Stomach (tissue), 19 donors: ENCODE measurements at places on chromosomes 4 and X. TPM values are rescaled to one million over a fixed set of nuclear protein-coding genes. Genes with fewer than 3 reads are reported as not detected.

DNA sequence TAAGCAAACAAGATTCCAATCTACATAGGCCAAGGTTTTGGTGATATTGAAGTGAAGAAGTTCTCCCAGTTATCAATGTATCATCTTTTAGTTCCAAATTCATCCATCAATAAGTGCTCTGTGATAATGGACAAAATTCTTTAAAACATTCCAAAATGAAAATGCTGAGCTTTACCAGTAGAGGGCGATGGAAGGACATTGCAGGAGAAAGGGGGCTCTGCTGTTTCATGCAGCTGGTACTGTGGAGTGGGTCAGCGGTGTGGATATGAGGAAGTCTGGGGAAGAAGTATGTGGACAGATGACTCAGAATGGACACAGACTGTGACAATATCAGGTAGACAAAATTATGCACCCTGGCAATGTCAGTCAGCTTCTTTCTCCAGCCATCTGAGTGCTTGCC lies 46.6 kb upstream of the HS6ST2 start:
- no peaks in the 10 kb centered on the region for H3K4me1 ChIP-seq
- H3K27me3 ChIP-seq: no peaks in the 10 kb centered on the region
- no peaks in the 10 kb centered on the region for H3K36me3 ChIP-seq
- no peak overlapping the region for H3K27ac ChIP-seq
- peak; percentile 37 for DNase-seq

DNA sequence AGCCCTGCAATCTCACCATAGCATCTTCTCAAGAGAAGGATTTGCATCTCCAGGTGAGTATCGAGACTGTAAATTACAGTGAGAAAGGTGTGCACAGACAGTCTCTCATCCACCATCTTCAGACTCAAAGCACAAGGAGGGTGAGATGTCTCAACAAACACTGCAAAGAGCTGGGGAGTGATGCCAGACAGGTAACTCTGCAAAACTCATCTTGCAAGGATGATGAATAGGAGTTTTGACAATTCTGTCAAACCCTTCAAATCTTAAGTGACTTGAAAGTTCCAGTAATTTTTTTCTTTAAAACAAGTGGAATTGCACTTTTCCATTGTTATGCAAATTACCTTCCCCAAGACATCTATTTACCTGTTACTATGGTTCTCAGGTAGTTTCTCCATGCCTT lies 277.2 kb upstream of the VCX3A start:
- H3K36me3 ChIP-seq: no peaks in the 10 kb centered on the region
- DNase-seq: no peak
- H3K27ac ChIP-seq: no peak overlapping the region
- no peak overlapping the region for H3K4me3 ChIP-seq
- H3K4me1 ChIP-seq: no peaks in the 10 kb centered on the region

- H3K4me1 ChIP-seq: no peaks in the 10 kb centered on the region
- H3K27ac ChIP-seq: no peak overlapping the region
These were observed 293.2 kb upstream of the LCORL start for GRCh38 chr4:18314731-18315130.

DNA sequence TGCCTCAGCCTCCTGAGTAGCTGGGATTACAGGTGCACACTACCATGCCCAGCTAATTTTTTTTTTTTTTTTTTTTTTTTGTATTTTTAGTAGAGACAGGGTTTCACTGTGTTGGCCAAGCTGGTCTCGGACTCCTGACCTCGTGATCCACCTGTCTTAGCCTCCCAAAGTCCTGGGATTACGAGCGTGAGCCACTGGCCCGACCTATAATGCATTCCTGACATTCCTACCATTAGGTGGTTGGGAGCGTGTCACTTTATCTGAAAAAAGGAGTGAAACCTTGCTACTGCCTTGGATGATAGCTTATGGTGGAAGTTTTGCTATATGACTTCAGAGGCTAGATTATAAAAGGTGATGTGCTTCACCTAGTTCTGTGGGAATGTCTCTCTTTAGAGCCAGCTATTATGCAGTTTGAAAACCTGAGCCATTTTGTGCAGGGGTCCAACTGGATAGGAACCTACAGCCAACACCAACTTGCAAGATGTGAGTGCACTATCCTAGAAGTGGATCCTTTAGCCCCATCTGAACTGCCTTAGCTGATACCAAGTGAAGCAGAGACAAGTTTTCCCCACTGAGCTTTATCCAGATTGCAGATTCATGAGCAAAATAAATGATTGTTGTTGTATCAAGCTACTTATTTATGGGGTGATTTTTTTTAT lies 29.8 kb upstream of the EMCN start:
- H3K4me1 ChIP-seq: no peaks in the 10 kb centered on the region
- no peaks in the 10 kb centered on the region for H3K27me3 ChIP-seq
- no peaks in the 10 kb centered on the region for H3K36me3 ChIP-seq
- no peak overlapping the region for H3K27ac ChIP-seq
- no peak overlapping the region for H3K4me3 ChIP-seq

- H3K27ac ChIP-seq: no peak overlapping the region
- H3K27me3 ChIP-seq: no peaks in the 10 kb centered on the region
- no peak for DNase-seq
- peaks cover 94% of the 10 kb centered on the region for H3K36me3 ChIP-seq
- no peaks in the 10 kb centered on the region for H3K4me1 ChIP-seq
- no peak overlapping the region for H3K4me3 ChIP-seq
These were observed 10.8 kb downstream of the LARP7 start for GRCh38 chr4:112647785-112648184.

GRCh38 chr4:1777822-1778641 lies 15.1 kb upstream of the FGFR3 start:
- no peak overlapping the region for H3K4me3 ChIP-seq
- DNase-seq: peak; percentile 68
- H3K36me3 ChIP-seq: no peaks in the 10 kb centered on the region
- peaks cover under 1% of the 10 kb centered on the region for H3K4me1 ChIP-seq

BMPR1B gene
- not detected for total RNA-seq

GUF1 gene
- 15.2 TPM for total RNA-seq

DNA sequence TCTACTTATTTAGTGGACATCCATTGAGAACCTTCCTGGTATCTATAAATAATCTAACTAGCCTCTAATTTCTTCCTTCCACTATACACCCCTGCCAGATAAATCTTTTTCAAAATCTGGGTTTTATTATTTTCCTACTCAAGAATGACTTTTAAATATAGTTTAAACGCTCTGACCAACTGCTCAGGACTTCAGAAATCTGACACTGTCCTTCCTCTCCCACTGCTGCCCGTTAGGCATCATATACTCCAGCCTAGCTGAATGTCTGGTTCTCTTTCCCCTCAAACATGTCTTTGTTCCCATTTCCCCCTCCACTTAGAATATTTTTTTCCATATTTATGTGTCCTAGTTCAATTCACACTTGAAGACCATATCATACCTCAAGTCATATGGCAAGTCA lies 35.2 kb upstream of the CBLL2 start:
- H3K36me3 ChIP-seq: no peaks in the 10 kb centered on the region
- no peak for DNase-seq
- H3K4me3 ChIP-seq: no peak overlapping the region
- no peaks in the 10 kb centered on the region for H3K27me3 ChIP-seq
- no peaks in the 10 kb centered on the region for H3K4me1 ChIP-seq
- no peak overlapping the region for H3K27ac ChIP-seq

DNA sequence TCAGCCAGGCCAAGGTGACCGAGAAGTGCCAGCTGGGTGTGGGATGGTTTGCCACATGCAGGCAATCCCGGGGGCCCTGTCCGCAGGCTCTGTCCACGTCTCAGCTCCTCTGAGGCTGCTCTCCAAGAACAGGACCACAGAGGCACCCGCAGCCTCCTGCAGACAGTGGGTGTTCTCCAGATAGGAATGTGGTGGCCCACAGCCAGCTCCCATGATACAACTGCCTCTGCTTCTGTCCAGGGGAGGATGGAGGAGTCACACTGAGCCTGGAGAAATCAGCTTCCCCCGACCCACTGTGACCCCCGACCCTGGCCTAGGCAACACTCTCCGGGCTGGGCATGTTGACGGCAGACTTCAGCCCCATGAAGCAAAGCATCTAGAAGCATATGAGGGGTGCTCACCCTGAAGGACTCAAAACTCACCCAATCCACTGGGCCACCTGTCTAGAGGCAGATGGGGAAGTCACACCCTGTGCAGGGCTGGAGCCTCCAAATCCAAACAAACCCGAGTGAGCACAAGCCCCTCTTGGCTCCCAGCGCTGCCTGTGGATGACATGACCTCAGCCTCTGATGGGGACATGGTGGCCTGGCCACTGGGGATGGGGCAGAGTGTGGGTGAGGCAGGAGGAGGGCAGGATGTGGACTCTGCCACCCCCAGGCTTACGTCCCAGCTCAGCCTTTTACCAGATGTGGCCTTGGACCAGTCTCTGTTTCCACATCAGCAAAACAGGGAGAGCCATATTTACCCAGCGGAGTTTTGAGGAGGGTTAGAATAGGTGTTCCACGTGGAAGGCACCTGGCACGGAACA lies 102.3 kb downstream of the PSAPL1 start:
- H3K4me3 ChIP-seq: no peak overlapping the region
- H3K36me3 ChIP-seq: no peaks in the 10 kb centered on the region
- H3K27me3 ChIP-seq: peaks cover 10% of the 10 kb centered on the region
- H3K4me1 ChIP-seq: peaks cover 6% of the 10 kb centered on the region
- no peak overlapping the region for H3K27ac ChIP-seq
- no peak for DNase-seq

DNA sequence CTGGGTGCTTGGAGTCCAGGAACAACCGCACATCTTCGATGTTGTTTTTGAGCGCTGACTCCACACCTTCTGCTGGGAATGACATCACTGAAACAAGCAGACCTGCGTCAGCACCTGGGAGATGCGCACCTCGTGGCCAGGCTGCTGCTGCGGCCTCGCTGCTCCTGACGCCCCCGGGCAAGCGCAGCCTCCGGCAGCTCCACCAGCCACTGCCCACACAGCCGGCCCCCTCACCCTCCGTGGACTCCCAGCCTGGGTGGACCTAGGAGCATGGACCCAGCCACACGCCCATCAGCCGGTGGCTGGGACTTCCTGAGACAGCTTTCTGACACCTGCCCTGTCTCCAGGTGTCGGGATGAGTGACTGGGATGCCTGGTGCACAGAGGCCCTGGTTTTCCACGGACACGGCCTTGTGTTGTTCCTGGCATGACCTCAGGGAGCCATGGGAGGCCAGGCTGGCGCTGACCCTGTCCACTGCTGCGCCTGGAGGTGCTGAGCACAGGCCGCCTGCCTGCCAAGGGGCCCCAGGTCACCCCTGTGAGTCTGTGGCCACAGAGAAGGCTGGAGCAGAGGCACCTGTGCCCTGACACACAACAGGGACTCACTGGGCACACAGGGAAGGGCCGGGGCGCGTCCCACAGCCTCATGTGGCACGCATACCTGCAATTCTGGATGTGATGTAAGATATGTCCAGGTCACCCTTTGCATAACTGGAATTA lies 48.6 kb downstream of the GAK start:
- H3K4me3 ChIP-seq: no peak overlapping the region
- H3K27ac ChIP-seq: no peak overlapping the region
- peaks cover 75% of the 10 kb centered on the region for H3K36me3 ChIP-seq
- H3K27me3 ChIP-seq: no peaks in the 10 kb centered on the region

REELD1 gene
- total RNA-seq: not detected

DNA sequence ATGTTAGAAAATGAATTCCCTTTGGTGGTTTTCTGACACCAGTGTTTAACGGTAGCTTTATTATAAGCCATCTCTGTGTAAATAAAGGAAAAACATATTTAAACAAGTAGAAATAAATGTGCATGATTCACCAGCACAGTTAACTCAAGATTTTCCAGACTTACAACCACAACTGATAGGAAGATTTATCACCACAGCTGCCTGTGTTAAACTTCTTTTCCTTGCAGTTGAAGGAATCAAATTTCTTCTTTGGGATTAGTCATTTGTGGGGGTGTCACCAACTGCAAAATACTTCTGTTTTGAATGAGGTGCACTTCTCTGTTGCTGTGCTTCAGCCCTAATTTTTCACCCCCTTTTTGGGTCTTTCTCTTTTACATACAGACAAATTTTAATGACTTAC lies 128.1 kb upstream of the STK26 start:
- H3K27me3 ChIP-seq: no peaks in the 10 kb centered on the region
- no peaks in the 10 kb centered on the region for H3K36me3 ChIP-seq
- H3K4me1 ChIP-seq: no peaks in the 10 kb centered on the region
- DNase-seq: no peak

PPP1R2C gene
- not detected for total RNA-seq

DNA sequence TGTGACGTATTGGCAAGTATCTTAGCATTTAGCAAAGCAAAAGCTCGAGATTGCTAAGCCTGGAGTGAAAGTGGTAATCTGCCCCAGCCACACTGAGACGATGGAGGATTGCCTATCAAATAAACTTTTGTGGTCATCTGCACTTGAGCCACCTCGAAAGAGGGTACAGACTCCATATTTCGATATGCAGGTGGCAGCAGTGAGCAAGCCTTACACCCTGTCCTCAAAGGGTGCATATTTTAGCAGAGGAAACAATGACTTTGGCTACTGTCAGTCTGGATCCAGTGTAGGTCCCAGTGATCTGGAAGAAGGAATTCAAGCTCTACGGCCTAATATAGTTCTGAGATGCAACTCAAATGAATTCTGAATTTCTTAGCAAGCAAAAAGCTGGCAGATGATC lies 153.9 kb downstream of the ATG4A start:
- peaks cover 4% of the 10 kb centered on the region for H3K27me3 ChIP-seq
- no peak overlapping the region for H3K4me3 ChIP-seq
- no peak overlapping the region for H3K27ac ChIP-seq
- H3K4me1 ChIP-seq: no peaks in the 10 kb centered on the region
- H3K36me3 ChIP-seq: no peaks in the 10 kb centered on the region

PRR32 gene
- not detected for total RNA-seq

GRCh38 chrX:155026420-155026726 lies 271 bp upstream of the FUNDC2 start:
- H3K36me3 ChIP-seq: no peaks in the 10 kb centered on the region
- H3K4me3 ChIP-seq: peak overlapping the region; percentile 62
- H3K27me3 ChIP-seq: no peaks in the 10 kb centered on the region
- H3K27ac ChIP-seq: peak overlapping the region; percentile 96

CDX4 gene
- total RNA-seq: not detected

TECRL gene
- total RNA-seq: not detected

TBC1D8B gene
- 38.5 TPM for total RNA-seq

RHOXF1 gene
- not detected for total RNA-seq

GRCh38 chr4:37219990-37220389 lies 24.6 kb upstream of the NWD2 start:
- no peaks in the 10 kb centered on the region for H3K36me3 ChIP-seq
- H3K27me3 ChIP-seq: no peaks in the 10 kb centered on the region
- no peak overlapping the region for H3K27ac ChIP-seq
- no peaks in the 10 kb centered on the region for H3K4me1 ChIP-seq
- no peak overlapping the region for H3K4me3 ChIP-seq

KIT gene
- total RNA-seq: 34.8 TPM

- DNase-seq: no peak
- H3K27ac ChIP-seq: no peak overlapping the region
- no peak overlapping the region for H3K4me3 ChIP-seq
These were observed 534.1 kb upstream of the GALNTL6 start for GRCh38 chr4:171279131-171279530.

HDX gene
- 2.9 TPM for total RNA-seq

ATP8A1 gene
- 54.0 TPM for total RNA-seq

GRCh38 chr4:8550691-8551090 lies 29.5 kb upstream of the GPR78 start:
- no peak for DNase-seq
- no peak overlapping the region for H3K4me3 ChIP-seq
- no peak overlapping the region for H3K27ac ChIP-seq

ZFP42 gene
- total RNA-seq: not detected
